ENCODE measurements at places on chromosomes 6 and 20.
A peak's percentile ranks its signal among the peaks of the same experiment; 100 is the strongest.

GRCh38 chr6:136324686-136325380 is 35.2 kb upstream of the BCLAF1 start:
- peak; percentile 19 for DNase-seq

DNA sequence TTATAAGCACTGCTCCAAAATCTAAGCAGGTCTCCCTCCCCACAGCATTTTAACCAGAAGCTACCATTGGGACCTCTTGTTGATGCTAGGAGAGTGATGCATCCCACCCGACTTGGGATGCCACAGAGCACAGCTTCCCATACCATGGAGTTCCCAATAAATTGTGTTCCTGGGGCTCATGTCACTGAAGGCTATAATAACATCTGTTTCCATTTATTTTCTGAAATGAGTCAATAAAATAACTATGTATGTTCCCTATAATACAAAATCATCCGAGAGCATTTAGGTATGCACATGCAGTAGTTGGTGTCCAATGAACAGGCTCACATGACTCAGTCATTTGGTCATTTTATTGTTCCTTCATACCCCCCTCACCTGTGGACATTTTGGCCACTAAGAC is 204.2 kb downstream of the TBC1D7 start:
- DNase-seq = peak; percentile 37

GRCh38 chr6:155542036-155542435 is 86.4 kb upstream of the NOX3 start:
- DNase-seq = peak; percentile 37

GRCh38 chr6:66065313-66065712 is 358.3 kb upstream of the EYS start:
- DNase-seq = no peak

DNA sequence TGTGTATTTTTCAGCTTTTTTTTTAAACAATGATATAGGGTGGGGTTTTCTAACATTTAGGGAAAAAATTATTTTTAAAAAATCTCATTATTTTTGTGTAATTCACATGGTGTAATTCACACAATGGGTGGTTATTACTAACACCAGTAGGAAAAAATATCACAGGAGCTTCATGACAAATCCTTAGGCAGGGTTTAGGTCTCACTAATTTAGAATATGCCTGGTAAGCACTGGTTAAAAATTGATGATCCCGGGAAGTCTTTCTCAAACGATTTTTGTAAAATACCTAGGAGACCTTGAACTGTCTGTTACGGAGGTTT is 29.5 kb upstream of the ZNF217 start:
- DNase-seq = no peak

- peak; percentile 77 for DNase-seq
These were observed 4.9 kb downstream of the VEGFA start for GRCh38 chr6:43774776-43775534.

- DNase-seq = peak; percentile 16
These were observed 50.5 kb upstream of the IBTK start for GRCh38 chr6:82298012-82298411.

Data from fibroblast of upper back skin (primary cell).